ENCODE measurements at places on chromosomes 2 and 18.

DNA sequence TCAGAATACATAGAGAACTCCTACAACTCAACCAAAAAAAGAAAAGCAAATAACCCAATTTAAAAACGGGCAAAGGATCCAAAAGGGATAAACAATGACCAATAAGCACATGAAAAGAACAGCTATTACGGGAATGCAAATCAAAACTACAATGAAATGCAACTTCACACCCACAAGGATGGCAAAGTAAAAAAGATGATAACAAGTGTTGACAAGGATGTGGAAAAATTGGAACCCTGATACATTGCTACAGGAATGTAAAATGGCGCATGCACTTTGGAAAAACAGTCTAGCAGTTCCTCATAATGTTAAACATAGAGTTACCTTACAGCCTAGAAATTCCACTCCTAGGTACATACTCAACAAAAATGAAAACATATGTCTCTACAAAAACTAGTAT is 4.7 kb downstream of the EXOC6B start:
- DNase-seq = no peak

DNA sequence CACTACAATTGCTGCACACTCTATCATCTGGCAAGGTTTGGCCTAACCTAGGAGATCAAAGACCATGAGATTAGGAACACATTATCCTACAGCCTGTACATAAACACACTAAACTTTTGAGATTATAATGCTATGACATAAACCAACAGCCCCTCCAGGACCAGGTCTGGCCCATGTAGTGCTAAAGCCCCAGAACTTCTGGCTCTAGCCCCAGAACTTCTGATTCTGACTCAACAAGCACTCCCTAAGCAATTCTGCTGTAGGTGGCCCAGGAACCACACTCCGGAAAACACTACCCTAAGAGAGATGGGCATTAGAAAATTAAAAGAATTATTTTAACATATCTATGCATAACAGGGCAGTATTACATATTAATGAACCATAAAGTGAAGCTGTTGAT is 369.5 kb upstream of the LYPD1 start:
- no peak for DNase-seq

GRCh38 chr2:216029416-216030129 is 16.2 kb upstream of the MREG start:
- DNase-seq = no peak

DNA sequence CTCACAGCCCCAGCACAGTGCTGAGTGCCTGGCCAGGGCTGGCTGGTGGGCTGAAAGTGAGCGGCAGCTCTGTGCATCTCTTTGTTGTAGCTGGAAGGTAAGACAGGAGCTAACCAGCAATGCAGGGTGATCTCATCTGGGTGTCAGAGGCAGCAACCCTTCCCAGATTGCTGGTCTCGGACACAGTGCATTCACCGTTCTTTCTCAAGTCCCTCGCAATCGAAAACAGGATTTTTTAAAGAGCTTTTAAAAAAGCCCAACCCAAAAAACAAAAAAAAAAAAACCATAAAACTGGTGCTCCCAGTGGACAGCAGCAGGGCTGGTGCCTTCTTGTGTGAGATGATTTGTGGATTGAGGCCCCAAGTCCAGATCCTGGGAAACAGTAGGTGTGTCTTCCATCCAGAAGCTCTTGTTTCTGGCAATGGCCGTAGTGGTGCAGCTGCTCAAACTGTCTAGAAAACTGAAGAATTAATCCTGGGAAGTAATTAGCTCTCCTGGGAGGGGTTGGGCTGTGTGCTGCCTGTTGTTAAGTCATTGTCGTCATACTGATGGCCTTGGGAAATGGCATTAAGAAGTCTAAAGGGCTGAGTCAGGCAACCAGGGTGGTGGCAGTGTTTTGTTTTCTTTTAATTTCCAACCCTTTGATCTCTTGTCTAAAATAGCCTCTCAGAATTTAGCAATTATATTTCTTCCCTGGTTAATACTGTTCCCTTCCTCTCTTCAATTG is 156.7 kb downstream of the KLHL29 start:
- DNase-seq = no peak

GRCh38 chr2:83172841-83173240 is 1286.2 kb downstream of the SUCLG1 start:
- no peak for DNase-seq

DNA sequence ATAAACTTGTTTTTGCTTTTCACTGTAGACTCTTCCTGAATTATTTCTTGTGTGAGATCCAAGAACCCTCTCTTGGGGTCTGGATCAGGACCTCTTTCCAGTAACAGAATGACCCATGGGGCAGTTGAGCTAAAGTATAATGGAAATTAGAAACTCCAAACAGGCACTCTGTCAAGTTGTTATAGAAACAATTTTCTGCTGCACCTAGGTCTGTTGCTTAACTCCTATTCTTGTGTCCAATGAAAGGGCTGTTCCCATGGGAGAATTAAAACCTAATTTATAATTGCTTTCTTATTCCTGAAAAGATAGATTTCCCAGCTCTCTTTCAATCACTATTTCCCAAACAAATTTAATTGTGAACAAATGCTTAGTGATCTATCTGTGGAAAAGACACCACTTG is 1341.3 kb upstream of the PIK3C3 start:
- DNase-seq = no peak

DNA sequence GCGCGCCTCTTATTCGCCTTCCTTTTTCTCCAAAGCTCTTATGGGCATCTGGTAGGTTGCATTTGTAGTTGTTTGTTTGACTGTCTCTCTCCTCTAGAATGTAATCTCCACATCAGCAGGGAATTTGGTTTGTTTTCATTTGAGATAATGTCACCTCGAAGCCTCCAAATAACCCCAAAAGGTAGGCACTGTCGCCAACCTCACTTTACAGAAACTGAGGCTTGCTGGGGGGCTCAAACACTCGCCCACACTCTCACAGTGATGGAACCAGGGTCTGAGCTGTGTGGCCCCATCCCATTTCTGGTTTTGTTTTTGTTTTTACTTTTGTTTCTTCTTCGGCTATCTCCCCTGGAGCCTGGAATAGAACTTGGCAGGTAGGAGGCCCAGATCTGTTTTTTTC is 172.2 kb upstream of the MYCN start:
- no peak for DNase-seq

- no peak for DNase-seq
Measured at GRCh38 chr2:138454761-138455160, 46.8 kb upstream of the SPOPL start.

DNA sequence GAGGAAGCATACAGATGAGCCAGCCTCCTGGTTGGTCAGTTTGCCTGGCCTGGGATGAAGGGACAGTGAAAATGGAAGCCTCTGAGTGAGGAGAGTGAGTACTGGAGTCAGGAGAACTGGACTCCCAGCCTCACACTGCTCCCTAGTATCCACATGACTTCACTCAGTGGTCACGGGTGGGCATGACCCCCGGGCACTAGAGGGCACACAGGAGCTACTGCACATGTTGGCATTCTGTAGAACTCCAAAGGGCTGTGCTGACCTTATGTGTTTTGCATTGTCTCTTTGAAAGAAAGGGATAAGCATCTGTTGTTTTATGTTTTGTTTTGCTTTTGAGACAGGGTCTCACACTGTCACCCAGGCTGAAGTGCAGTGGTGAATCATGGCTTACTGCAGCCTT is 23.7 kb downstream of the NCAPH start:
- DNase-seq = peak; percentile 11

DNA sequence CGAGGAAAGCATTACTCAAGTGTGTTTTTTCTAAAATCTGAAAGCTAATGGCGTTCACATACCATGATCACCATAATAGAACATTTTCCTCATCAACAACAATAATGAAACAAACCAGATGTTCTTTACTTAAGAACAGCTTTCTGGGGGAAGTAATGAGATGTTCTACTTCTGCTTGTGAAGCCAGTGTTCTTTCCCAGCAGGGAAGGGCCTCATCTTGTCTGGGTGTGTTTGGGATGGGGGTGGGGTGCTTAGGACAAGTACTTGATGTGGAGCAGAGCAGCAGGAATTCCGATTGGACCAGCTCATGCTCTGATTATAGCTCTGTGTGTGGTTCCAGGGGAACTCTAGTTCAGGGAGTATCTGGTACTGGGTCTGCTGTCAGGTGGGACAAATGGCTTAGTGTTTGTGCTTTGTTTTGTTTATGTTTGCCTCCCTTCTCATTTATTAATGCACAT is 163.0 kb upstream of the NOSTRIN start:
- no peak for DNase-seq

- DNase-seq = no peak
Measured at GRCh38 chr2:238158509-238159070, at the start of gene ERFE. TSS of gene ERFE (plus strand) at chr2:238158970. CDS start at chr2:238159008, 38 bp downstream.

GRCh38 chr2:27839022-27839618 is 51.1 kb downstream of the RBKS start:
- DNase-seq = no peak

- DNase-seq = no peak
Measured at GRCh38 chr2:227703280-227703732, 14.5 kb downstream of the SLC19A3 start.

DNA sequence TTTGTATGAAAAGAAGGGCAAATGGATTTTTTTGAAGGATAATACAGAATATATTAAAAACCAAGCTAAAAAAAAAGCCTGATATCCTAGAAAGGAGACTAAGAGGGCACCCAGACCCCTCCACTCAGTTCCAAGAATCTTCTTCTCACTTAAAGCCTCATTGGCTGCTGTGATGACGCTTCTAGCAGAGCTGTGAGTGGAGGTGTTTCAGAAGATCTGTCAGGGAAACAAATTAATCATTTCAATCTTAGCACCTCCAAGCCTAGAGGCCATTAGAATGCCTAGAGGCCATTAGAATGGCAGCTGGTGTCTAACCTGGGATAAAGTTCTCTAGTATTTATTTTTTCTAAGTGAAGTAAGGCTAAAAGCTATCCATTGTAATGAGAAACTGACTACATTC is 164.2 kb upstream of the TMEM200C start:
- DNase-seq = no peak

DNA sequence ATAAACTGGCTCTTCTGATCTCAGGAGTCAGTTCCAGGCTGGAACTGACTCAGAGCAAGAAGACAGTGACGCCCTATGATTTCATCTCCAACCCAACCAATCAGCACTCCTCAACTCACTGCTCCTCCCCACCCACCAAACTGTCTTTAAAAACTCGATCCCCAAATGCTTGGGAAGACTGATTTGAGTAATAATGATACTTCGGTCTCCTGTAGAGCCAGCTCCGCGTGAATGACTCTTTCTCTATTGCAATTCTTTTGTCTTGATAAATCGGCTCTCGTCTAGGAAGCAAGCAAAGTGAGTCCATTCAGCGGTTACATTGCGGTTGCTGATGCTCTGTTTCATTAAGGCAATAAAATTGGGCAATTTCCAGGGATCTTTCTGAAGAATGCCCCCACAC is 1025.3 kb upstream of the CNTNAP5 start:
- DNase-seq = no peak

All from activated T-helper 1 cell treated with anti-CD3 and anti-CD28 coated beads, Interleukin-2, amount 50 U/mL, for 16 hours (primary cell).